GM23338 (cell line): ENCODE measurements at places on chromosomes 2 and 18. TPM values are rescaled to one million over a fixed set of nuclear protein-coding genes. Genes with fewer than 3 reads are reported as not detected.

GRCh38 chr18:51211552-51211951, 14.1 kb upstream of the MEX3C start:
- no peak for DNase-seq
- no peak overlapping the region for H3K27ac ChIP-seq
- no peaks in the 10 kb centered on the region; the same call in 1 of the 2 replicates for H3K36me3 ChIP-seq
- no peak overlapping the region for H3K4me3 ChIP-seq

DNA sequence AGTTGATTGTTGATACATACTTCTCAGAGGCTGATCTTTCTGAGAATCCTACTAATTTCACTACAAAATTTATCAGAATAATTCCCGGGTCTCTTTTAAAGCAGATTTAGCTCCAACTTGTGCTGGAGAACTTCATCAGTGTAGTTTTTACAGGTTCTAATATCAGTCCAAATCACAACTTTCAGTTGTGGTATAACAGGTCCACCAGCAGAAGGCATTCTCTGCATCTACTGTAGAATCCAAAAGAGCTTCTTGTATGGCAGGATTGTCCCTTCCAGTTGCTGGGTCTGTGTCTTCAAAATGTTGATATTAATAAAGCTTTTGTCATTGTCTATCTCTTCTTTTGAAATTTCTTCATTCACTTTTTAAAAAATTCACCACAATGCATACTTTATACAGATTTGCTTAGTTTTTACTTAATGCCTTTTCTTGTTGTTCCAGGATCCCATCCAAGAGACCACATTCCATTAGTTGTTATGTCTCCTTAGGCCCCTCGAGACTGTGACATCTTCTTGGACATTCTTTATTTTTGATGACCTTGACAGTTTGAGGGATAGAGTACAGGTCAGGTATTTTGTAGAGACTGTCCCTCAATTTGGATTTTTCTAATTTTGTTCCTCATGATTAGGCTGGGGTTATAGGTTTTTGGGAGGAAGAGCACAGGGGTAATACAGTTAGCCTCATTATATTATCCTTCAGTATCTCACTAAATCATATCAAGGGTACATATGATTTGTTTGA, 490.5 kb upstream of the MEX3C start:
- no peak overlapping the region for H3K4me3 ChIP-seq
- no peak for DNase-seq
- no peak overlapping the region for H3K27ac ChIP-seq
- H3K4me1 ChIP-seq, result no peaks in the 10 kb centered on the region
- H3K27me3 ChIP-seq, result no peaks in the 10 kb centered on the region

GRCh38 chr2:182605166-182605565, 110.9 kb upstream of the DNAJC10 start:
- no peaks in the 10 kb centered on the region for H3K4me1 ChIP-seq
- no peak overlapping the region for H3K27ac ChIP-seq
- H3K4me3 ChIP-seq, result no peak overlapping the region
- no peak for DNase-seq

Gene NYAP2
- total RNA-seq, result not detected in 2 replicates

GRCh38 chr2:24857746-24858145, 62.3 kb downstream of the ADCY3 start:
- H3K4me1 ChIP-seq, result no peaks in the 10 kb centered on the region
- no peak for DNase-seq
- H3K27me3 ChIP-seq, result no peaks in the 10 kb centered on the region
- no peak overlapping the region for H3K4me3 ChIP-seq
- no peaks in the 10 kb centered on the region for H3K36me3 ChIP-seq

DNA sequence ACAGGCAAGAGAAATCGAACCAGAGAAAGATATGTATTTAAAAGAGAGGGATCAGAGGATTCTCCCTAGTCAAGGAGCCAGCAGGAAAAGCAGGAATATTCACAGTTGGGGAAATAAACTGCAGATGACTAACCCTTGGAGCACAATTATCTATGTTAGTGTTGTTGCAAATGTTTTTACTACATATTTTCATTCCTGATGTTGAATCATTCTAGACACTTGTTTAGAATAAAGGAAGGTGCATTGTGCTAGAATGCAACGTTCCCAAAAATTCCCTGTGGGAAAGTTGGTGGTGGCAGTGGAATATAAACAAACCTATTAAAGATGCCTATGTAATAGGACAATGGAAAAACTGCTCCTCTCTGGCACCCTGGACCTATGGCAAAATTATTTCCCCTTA, 63.3 kb downstream of the DTNA start:
- no peaks in the 10 kb centered on the region for H3K4me1 ChIP-seq
- H3K36me3 ChIP-seq, result no peaks in the 10 kb centered on the region
- DNase-seq, result no peak
- no peaks in the 10 kb centered on the region for H3K27me3 ChIP-seq
